ENCODE measurements at places on chromosomes 3 and 15.

DNA sequence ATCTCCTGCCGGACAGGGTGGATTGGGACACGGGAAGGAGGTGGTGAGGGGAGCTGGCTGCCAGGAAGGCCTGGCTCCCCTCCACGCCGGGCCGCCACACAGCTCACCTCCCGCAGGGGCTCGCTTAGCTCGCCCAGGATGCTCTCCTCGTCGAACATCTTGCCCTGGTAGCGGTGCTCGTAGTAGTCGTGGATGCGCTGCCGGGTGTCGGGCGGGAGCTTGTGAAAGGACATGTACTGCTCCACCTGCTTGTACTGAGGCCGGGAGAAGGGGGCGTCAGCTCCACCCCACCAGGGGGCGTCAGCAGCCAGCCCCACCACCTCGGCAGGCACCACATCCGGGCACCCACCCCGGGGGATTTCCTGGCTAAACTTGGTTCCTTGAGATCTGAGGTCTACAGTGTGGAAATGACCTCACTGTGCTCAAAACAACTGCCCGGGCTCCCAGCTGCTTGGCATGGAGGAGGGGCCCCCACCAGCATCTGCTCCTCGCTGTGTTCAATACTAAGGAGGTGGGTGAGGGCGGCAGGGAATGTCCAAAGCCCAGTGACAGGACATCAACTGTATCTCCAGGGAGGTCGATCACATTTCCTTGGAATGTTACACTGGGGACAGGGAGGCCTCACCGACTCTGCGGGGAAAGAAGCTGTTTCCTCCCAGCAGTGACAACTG, 43.4 kb downstream of the HCN4 start:
- no peak for DNase-seq

DNA sequence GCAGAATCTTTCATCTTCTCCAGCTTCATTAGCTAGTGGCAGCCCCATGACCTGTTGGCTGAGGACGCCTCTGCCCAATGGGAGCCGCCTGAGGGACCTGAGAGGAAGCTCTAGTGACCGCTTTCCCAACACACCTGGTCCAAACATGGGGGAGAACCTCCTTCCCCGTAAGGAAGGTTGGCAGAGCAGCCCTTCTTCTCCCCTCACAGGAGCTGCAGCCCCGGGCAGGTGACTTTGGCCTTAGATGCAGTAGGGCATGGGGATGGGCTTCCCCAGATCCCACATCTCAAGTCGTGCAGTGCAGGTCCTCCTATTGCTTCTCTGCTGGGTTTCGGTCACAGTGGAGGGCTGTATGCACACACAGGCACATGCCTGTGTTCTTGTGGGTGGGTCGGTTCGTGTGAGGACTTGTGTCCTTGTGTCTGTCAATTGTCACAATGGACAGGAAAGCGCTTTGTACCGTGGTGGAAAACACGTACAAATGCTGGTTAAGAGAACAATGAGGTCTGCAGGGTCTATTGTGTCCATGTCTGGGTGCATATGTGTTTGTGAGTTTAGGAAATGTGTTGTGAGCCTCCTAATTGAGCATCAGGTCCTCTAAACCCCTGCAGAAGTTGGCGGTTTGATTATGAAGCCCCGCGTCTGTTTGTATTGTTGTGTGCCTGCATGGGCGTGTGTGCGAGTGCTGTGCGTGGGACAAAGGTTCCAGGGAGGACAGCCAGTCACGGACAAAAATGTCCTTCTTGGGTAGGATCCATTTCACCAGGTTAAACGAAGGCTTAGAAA, 1.4 kb downstream of the ISLR2 start:
- DNase-seq = no peak

DNA sequence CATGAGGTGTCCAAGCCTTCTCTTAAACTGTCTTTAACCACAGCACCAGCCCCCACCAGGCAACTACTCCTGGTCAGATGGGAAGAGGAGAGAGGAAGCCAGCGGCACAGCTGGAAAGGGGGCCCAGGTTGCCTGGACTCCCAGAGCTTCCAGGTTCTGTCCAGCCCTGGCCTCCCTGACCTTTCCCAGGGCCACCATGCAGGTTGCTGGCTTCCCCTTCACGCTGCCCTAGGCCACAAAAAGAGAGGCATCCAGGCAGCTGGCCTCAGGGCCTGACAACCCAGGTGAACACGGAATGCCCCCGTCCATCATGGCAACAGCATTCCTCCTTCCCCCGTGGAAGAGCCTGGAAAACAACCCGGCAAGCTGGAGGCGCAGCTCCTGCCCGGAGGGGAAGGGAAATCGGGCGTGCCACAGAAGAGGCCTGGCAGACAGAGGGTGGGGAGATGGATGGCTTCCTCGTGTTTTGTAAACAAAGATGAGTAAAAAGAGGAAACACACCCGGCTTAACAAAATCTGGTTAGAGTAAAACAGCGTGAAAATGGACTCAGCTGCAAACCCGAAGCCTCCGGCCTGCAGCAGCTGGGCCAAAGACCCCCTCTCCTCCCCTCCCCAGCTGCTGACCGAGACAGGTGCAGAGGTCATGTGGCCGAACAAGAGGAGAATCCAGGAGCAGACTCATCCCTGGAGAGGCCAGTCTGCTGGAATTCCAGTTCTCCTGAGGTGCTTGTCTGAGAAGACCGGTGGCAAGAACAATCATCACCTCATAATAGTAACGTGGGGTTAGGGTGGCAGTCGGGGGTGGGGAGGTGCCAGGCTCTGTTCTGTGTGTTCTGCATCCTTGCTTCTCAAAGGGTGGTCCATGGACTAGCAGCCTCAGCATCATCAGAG, 15.5 kb downstream of the BMF start:
- no peak for DNase-seq

DNA sequence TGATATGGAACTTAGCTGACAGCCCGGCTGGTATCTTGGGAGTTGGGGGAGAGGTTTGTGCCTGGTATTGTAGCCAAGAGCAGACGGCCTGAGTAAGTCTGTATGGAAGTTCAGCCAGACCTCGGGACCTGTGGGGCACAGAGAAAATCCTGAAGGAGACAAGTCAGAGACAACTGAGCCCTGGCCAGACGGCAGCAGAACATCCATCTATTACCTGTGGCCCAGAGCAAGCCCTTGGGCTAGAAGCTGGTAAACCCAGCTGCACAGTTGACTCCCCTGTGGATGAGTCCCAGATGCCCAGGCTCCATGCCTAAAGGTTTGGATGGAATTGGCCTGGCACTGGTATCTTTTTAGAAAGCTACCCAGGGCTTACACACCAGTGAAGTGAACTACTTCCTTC, 70.4 kb upstream of the DLG1 start:
- no peak for DNase-seq

DNA sequence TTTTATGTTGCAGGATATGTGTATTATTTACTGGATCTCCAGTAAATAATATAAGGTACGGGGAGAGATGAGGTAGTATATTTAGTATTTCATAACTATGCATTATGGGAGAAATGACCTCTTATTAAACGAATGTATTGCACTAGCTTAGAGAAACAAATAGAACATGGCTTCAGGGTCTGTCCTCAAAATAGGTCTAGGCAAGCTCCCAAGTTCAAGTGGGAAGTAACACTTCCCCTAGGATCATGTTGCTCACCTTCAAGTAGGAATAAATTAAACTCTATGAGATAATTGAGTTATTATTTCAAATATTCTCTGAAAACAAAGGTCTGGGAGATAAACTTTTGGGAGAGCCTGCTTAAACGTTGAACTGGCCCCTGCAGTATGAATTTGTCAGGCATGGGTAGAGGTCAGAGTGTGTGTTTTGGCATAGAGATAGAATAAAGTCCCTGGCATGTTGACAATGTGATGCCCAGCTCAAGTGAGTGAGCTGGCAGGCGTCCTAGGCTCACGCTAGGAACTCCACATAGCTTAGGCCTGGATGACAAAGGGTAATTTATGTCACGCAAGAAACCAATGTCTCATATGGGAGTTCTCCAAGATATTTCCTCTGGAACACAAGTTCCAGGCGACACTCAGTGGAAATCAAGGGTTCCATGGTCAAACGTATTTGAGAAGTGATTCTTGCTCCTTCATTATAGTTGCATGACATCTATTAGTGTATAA, 236.8 kb downstream of the CACNA2D3 start:
- no peak for DNase-seq

GRCh38 chr15:90903733-90904536, 833 bp downstream of the MAN2A2 start:
- DNase-seq = no peak

DNA sequence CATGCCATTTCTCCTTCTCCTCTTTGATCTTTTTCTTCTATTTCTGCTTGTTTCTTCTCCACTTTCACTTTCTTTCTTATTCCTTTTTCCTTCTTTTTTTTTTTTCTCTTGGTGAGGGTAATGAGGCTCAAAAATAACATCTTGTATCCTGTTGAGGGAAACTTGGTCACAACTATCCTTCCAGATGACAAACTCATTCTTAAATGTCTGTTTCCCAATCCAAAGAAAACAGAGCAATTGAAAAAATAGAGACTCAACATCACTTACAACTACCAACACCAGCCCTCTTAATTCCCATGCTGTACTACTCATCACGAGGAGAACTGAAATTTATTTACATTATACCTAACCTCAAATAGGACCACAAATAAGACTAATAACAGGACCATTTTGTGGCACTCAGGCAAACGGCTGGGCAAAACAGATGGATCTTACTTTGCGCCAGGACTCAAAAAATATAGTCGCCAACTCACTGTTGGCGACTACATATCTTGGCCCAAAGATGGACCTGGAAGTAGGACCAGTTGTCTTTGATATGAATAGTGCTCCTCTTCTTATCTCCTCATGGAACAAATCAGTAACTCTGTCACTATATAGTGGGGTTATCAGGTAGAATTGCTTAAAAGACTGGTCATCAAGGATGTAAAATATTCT, 343.9 kb downstream of the ZBTB20 start:
- DNase-seq = no peak

DNA sequence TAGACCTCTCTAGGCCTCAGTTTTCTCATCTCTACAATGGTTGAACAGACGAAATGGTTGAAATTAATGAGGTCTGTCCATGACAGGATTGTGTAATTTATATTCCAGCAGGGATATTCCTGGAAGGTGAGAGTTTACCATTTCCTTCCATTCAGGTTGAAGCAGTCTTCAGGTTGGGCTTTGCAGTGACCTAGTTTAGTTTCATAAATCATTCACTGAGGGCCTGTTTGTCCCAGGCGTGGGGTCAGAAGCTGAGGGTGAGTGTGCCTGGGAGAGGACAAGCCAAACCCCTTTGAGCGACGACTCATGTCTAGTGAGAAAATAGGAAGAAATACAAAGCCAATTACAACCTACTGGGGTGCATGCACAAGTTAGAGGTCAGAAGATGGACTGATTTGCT, 57.2 kb upstream of the CACNA2D3 start:
- DNase-seq = no peak

- DNase-seq = no peak
Observed at GRCh38 chr15:57422113-57422754, 45.9 kb downstream of the CGNL1 start.

- no peak for DNase-seq
Observed at GRCh38 chr3:46168583-46169345, 39.3 kb downstream of the CCR1 start.

GRCh38 chr15:100879464-100880138, at the start of gene ALDH1A3:
ALDH1A3 (plus strand) TSS chr15:100879831; CDS start chr15:100879908, 77 bp downstream.
- no peak for DNase-seq

DNA sequence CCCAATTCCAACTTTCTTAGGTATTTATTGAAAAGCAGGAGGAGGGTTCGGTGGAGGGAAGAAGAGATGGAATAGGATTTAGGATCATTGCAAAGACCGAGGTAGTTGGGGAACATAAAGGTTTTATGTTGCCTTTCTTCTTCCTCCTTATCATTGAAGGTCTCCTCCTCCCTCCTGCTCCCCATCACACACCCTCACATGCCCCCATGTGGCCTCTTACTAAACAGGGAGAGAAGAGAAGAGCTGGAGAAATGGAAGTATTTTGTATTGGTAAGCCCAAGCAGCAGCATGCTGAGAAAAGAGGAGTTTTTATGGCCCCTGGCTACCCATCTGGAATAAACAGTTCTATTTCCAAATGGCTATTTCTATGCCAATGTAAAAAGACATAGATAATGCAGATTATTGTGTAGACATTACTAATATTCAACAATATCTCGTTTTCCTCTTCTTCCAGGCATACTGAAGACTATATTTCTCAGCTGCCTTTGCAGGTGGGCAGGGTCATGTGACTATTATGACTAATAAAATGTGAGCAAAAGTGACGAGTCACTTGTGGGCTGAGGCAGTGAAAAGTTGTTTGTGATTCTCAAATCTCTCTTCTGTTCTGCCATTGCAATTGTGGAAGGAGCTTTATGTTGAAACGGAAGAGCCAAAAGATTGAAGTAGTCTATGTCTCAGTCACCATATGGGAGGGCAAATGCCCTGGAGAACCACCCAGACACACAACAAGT, 5.2 kb upstream of the GPR176 start:
- no peak for DNase-seq

DNA sequence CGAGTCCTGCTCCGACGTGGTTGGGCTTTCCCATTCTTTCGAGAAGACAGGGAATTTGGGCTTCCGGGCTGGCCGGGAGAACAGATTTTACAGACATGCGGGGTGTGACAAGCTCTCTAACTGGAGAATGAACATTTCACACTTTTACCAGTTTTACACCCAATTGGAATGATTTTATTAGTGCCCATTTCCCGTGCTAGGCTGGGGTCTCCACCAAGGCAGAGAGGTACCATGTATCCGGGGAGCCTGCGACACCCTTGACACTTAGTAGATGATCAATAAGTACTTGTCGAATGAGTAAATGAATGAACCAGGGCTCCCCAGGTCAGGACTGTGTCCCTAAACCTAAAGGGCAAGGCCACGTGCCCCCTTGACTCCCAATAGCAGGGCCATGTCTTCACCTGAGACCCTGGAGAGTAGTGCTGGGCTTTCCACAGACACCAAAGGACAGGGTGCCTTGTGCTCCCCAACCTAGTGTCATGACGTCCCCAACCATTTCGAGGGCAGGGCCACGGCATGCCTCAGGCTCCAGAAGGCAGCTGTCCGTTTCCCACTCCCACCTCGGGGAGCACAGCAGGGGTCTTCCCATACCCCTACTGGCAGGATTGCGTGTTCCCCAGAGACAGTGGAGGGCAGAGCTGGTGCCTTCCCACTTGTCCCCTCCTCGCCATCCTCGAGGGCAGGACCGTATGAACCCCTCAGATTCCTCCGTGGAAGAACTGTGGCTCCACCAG, 679 bp upstream of the MYD88 start:
- peak; percentile 29 for DNase-seq

- DNase-seq = no peak
Observed at GRCh38 chr15:85926834-85927233, 132.1 kb upstream of the KLHL25 start.

DNA sequence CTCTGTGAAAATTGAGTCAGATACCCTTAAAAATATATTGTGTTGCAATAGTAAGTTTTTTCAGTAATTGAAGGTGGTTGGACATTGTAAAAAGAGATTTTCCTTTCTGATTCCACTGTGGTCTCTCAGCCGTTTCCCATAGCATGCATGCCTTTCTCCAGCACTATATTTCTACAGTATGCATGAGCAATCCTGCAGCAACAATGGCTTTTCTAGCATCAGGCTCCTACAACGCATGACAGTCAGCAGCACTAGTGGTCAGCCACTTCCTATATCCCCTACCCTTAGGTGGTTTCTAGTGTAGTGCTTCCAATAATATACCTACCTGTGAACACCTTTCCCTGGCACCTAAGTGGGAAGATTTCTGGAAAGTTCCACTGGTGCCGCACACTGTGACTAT, 55.4 kb upstream of the SNRPN start:
- DNase-seq = no peak

Measured in dorsolateral prefrontal cortex (tissue), 122 donors.